ENCODE measurements at places on chromosomes 5 and 9. TPM values are rescaled to one million over a fixed set of nuclear protein-coding genes. Genes with fewer than 3 reads are reported as not detected.

Gene ORM2
- polyA plus RNA-seq: 0.68 TPM

Gene FOXI1
- polyA plus RNA-seq: not detected

Gene KCNV2
- polyA plus RNA-seq: not detected

Gene FSTL4
- 0.07 TPM for polyA plus RNA-seq

Gene CDHR2
- polyA plus RNA-seq: 0.16 TPM

Gene UGT3A1
- 0.21 TPM for polyA plus RNA-seq

Gene SLC24A2
- 0.01 TPM for polyA plus RNA-seq

Gene SELENOP
- polyA plus RNA-seq: 34.3 TPM

Gene GRIA1
- 0.03 TPM for polyA plus RNA-seq

Gene PHYHD1
- 45.0 TPM for polyA plus RNA-seq

Gene PCDHAC2
- polyA plus RNA-seq: 0.01 TPM

Gene IFNK
- not detected for polyA plus RNA-seq

Gene PCDHB7
- polyA plus RNA-seq: 0.18 TPM

Gene SCGB3A2
- 0.17 TPM for polyA plus RNA-seq

Gene NR2F1
- polyA plus RNA-seq: 0.86 TPM

Gene PCDHA4
- 0.01 TPM for polyA plus RNA-seq

Gene MACIR
- polyA plus RNA-seq: 5.7 TPM

Gene FOXD4L6
- 0.03 TPM for polyA plus RNA-seq

Gene SHOC1
- not detected for polyA plus RNA-seq

Gene CD14
- 4.9 TPM for polyA plus RNA-seq

Gene CFAP157
- polyA plus RNA-seq: 0.27 TPM

Gene BTNL9
- 14.4 TPM for polyA plus RNA-seq

Gene LCP2
- 1.8 TPM for polyA plus RNA-seq

Gene PCSK1
- polyA plus RNA-seq: 0.17 TPM

Gene SYK
- 0.40 TPM for polyA plus RNA-seq

Gene IGFBPL1
- 0.10 TPM for polyA plus RNA-seq

Gene ASPN
- polyA plus RNA-seq: 0.82 TPM

Gene DMRT2
- polyA plus RNA-seq: 6.8 TPM

Gene PCDHA1
- polyA plus RNA-seq: not detected

Gene PTGDS
- polyA plus RNA-seq: 29.9 TPM

Gene CCDC183
- 0.03 TPM for polyA plus RNA-seq

Gene CERCAM
- 2.3 TPM for polyA plus RNA-seq

Gene ENG
- polyA plus RNA-seq: 28.6 TPM

Gene VCP
- polyA plus RNA-seq: 384 TPM

Gene OR1B1
- polyA plus RNA-seq: not detected

Gene SLC25A2
- polyA plus RNA-seq: not detected

Gene LCN15
- 0.14 TPM for polyA plus RNA-seq

Gene CAVIN4
- polyA plus RNA-seq: 59.2 TPM

Gene PCDHGB2
- polyA plus RNA-seq: 0.10 TPM

Gene MARCHF11
- polyA plus RNA-seq: not detected

Gene TMOD1
- polyA plus RNA-seq: 65.4 TPM

Gene ACSL6
- polyA plus RNA-seq: 0.46 TPM

Gene SURF2
- 38.7 TPM for polyA plus RNA-seq

Gene HSD17B3
- not detected for polyA plus RNA-seq

Gene IL5
- polyA plus RNA-seq: not detected

Gene FGFR4
- polyA plus RNA-seq: 3.1 TPM

Gene MYOZ3
- 3.0 TPM for polyA plus RNA-seq

Gene PCDHA10
- not detected for polyA plus RNA-seq

Gene SPATA31A6
- not detected for polyA plus RNA-seq

Gene LHX3
- not detected for polyA plus RNA-seq

Gene CCDC192
- 0.19 TPM for polyA plus RNA-seq

Gene ADGRD2
- not detected for polyA plus RNA-seq

Gene SOHLH1
- not detected for polyA plus RNA-seq

Gene PPIC
- 36.5 TPM for polyA plus RNA-seq

Gene SPATA6L
- 0.15 TPM for polyA plus RNA-seq

Gene ARRDC1
- polyA plus RNA-seq: 12.6 TPM

Gene IL33
- 2.6 TPM for polyA plus RNA-seq

Data from psoas muscle (tissue), 8 donors.